ENCODE measurements at places on chromosomes 4 and X.

GRCh38 chr4:39326468-39326977 lies 39.6 kb downstream of the RFC1 start:
- DNase-seq = no peak

DNA sequence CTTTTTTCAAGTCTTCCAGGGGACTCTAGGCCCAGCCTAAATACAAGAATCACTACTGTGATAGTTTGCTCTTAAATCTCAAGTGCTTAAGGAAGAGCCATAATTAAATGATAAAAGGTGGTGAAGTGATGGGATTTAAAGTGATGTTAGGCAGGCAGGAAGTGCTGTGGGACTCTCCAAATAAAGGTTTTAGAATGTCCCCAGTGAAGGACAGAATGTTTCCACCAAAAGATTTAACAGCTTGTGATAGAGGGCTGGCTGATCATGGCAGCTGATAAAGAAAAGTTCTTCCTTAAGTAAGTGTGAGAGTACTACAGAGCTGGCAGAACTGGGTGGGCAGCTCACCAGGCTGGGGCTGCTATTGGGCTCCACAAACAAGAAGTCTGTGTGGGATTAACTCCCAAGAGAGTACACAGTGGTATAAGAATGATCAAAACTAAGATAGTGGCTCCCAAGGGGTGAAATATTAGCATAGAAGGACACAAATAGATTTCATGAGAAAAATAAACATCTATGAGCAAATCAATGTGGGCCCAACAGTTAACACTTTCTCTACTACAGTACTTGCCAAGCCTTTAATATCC lies 637.2 kb upstream of the CPEB2 start:
- no peak for DNase-seq

- peak; percentile 51 for DNase-seq
These were observed at the start of gene CFAP97 for GRCh38 chr4:185203486-185204237. Gene CFAP97 (minus strand): TSS chr4:185204000. CDS start chr4:185191196, 12,804 bp downstream.

DNA sequence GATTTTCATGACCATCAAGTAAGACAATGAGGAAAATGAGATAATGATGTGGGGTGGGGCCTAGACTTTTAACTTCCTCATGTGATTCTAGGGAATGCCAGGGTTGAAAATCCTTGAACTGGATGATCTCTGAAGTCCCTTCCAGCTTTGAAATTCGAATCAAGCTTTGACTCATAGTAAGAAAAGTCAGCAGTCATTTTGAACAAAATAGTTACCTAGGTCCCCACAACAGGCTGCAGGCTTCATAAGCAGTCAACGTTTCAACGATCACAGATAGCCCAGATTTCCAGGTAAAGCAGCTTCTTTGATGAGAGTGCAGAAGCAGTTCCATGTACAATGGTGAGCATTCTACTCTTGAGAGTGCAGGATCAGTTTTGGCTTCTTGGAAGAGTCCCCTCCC lies 93.7 kb downstream of the GRIA3 start:
- DNase-seq = no peak

GRCh38 chr4:7906171-7906701 lies 33.4 kb downstream of the AFAP1 start:
- DNase-seq = no peak
